ENCODE measurements at places on chromosomes 3 and 15. TPM values are rescaled to one million over a fixed set of nuclear protein-coding genes. Genes with fewer than 3 reads are reported as not detected.
A peak's percentile ranks its signal among the peaks of the same experiment; 100 is the strongest.

DNA sequence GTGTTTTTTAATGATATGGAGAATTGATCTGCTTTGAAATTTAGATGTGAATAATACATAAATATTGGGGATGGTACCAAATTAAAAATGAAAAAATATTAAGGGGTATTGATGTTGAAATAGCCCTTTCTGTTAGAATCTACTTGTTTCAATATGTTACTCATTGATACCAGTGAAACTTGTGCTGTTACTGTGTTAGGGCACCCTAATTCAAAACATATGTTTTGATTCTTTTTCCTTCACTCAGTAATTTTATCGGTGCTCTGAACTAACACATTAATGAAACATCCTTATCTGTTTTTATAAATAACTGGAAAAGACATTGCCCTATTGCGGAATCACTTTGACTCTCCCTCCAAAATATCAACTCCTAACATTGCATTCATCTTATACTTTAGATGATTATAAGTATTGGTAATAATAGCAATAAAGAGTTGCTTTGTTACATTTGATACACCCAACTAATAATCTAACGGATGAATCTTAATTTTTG is 52.0 kb upstream of the CCNB2 start:
- peaks cover 12% of the 10 kb centered on the region for H3K36me3 ChIP-seq
- no peak overlapping the region for H3K4me3 ChIP-seq
- DNase-seq = no peak
- no peak overlapping the region for H3K27ac ChIP-seq

DNA sequence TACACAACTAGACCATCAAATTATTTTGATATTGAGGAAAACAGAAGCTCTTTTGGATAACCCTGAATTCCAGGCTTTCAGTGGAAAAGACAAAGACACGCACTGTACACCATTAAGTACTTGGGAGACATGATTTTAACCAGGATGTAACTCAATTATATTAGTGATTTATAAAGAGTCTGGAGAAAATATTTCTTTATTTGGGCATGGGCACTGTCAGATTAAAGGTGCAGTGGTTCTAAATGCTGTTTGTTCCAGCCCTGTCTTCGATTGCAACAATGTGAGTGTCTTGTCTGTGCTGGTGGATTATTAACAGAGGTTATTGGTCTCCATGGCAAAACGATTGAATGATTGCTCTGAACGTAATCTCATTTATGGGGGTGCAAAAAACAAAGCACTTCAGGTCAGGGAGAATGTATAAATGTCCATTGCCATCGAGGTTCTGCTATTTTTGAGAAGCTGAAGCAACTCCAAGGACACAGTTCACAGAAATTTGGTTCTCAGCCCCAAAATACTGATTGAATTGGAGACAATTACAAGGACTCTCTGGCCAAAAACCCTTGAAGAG is at the start of gene TM4SF4:
Gene TM4SF4 (plus strand): TSS at position 448 of the 568 bp plus-strand sequence. CDS start 181 bp downstream, outside the sequence.
- peak within 1 kb of the TSS; percentile 71 for H3K27ac ChIP-seq
- H3K4me3 ChIP-seq = no peak within 1 kb of the TSS
- H3K4me1 ChIP-seq = peaks cover 25% of the 10 kb centered on the region
- H3K36me3 ChIP-seq = no peaks in the 10 kb centered on the region
- DNase-seq = no peak
- no peaks in the 10 kb centered on the region for H3K27me3 ChIP-seq

DNA sequence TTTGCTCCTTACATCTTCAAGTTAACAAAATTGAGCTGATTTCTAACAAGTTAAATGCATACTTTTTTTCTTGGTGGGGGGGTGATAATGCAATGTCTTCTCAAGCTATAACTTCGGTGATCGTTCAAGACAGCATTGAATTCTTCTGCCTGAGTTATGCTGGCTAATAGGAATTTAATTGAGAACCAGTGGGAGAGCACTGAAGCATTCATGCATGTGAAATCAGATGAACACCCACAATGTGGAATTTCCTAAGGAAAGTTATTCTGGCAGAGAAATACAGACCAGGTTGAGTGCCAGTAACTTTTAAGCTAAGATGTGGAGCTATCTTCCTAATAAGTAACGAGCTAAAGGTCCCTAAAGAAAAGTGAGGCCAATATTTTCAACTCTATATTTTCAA is 3.0 kb downstream of the SPATA16 start:
- DNase-seq = peak; percentile 74
- H3K27me3 ChIP-seq = no peaks in the 10 kb centered on the region

GRCh38 chr15:96403932-96404331 is 73.4 kb downstream of the NR2F2 start:
- peaks cover 3% of the 10 kb centered on the region for H3K4me1 ChIP-seq
- H3K36me3 ChIP-seq = no peaks in the 10 kb centered on the region
- peaks cover 30% of the 10 kb centered on the region for H3K27me3 ChIP-seq
- no peak overlapping the region for H3K27ac ChIP-seq

GRCh38 chr3:108407886-108408285 is 102.5 kb downstream of the MYH15 start:
- H3K4me3 ChIP-seq = no peak overlapping the region
- no peak overlapping the region for H3K27ac ChIP-seq
- H3K27me3 ChIP-seq = no peaks in the 10 kb centered on the region
- H3K4me1 ChIP-seq = peaks cover 8% of the 10 kb centered on the region

BMF gene
- total RNA-seq = 31.0 TPM

GRCh38 chr3:26193558-26193957 is 403.7 kb downstream of the OXSM start:
- no peak overlapping the region for H3K4me3 ChIP-seq
- H3K27ac ChIP-seq = no peak overlapping the region
- no peak for DNase-seq
- H3K36me3 ChIP-seq = no peaks in the 10 kb centered on the region
- H3K4me1 ChIP-seq = no peaks in the 10 kb centered on the region

IL12A gene
- total RNA-seq = 3.0 TPM

DNA sequence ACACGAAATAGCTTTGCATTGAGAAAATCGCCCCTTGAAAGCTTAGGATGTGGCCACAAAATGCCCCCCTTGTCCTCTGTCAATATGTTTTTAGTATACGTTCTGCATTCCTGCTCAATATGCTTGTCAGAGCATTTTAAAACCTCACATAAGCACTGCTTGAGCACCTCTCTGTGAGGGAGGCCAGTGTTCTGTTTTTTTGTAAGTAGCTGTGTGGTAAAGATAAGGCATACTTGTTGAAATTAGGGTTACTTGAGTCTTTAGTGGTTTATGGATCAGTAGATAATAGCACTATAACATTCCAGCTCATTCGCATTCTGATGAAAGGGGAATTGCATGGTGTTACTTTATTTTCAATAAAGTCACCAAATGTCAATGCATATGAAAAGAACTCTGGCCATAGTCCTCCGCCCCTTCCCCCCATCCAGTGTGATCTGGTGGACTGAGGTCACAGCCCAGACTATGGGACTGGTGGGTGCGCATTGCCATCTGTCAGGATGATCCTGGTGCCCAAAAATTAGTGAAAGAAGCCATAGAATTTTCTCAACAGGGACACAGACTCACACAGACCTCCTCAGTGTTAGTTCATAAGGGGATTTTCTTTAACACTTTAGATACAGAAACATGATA is 33.1 kb downstream of the IL1RAP start:
- H3K4me1 ChIP-seq = no peaks in the 10 kb centered on the region
- H3K27me3 ChIP-seq = no peaks in the 10 kb centered on the region
- DNase-seq = no peak
- no peaks in the 10 kb centered on the region for H3K36me3 ChIP-seq
- H3K4me3 ChIP-seq = no peak overlapping the region
- no peak overlapping the region for H3K27ac ChIP-seq

PLA2G4E gene
- total RNA-seq = not detected

HCN4 gene
- 2.2 TPM for total RNA-seq

HCLS1 gene
- 1.0 TPM for total RNA-seq

DNA sequence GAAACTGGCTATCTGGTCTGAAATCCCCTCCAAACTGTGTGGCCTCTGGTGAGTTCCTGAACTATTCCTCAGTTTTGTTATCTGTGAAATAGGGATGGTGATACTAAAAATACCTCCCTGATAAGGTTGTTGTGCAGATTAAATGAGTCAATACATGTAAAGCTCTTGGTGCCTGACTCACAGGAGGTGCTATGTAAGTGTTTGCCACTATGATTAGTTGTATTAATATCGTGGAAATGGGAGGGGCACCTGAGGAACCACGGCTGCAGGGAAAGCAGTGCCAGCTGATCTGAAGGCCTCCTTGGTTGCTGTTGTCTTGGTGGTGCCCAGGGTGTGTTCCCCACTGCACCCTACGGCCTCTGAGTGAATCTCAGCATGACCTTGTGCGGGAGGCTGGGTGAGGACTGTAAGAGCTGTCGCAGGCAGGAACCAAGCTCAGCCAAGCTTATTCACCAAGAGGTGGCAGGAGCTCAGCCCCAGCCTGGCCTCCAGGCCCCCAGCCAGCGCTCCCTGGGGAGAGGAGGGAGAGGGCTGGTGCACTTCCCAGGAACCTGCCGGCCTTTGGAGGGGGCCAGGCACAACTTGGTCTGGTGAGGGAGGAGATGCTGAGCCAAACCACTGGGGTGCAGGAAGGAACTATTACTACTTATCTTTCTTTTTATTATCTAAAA is 44.8 kb upstream of the CCDC174 start:
- H3K4me3 ChIP-seq = no peak overlapping the region
- no peaks in the 10 kb centered on the region for H3K36me3 ChIP-seq
- no peak overlapping the region for H3K27ac ChIP-seq
- peaks cover 35% of the 10 kb centered on the region for H3K27me3 ChIP-seq
- peaks cover 4% of the 10 kb centered on the region for H3K4me1 ChIP-seq

LRRC31 gene
- total RNA-seq = not detected

DNA sequence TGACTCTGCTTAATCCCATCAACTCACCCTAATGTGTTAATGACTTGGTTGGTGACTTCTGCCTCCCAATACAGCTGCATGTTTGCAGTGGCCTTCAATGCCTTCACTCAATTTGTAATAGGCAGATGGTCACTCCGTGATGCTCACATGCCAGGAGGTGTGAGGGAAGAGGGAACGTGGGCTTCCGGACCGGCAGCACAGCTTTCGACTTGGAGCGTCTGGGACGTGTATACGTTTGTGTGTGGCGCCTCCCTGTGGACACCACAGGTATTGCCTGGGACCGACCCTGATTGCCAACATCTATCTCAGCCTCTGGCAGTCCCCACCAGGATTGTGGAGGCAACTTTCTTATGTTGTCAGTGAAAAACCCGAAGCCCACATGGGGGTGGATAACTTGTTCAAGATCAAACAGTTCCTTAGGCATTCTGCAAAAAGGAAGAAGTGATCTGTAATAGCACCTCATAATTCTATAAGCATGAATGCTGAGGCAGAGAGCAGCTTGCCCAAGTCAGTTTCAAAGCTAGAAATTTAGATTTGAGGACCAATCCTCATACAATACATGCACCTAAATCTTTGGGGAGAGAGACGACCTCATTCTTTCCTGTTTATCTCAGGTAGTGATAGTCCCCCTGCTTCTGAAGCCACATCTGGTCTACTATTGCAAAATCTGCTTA is 16.9 kb downstream of the MRPL46 start:
- no peak overlapping the region for H3K4me3 ChIP-seq
- H3K36me3 ChIP-seq = no peaks in the 10 kb centered on the region
- H3K4me1 ChIP-seq = peaks cover 9% of the 10 kb centered on the region
- no peak overlapping the region for H3K27ac ChIP-seq
- H3K27me3 ChIP-seq = no peaks in the 10 kb centered on the region

GP5 gene
- total RNA-seq = not detected

DNA sequence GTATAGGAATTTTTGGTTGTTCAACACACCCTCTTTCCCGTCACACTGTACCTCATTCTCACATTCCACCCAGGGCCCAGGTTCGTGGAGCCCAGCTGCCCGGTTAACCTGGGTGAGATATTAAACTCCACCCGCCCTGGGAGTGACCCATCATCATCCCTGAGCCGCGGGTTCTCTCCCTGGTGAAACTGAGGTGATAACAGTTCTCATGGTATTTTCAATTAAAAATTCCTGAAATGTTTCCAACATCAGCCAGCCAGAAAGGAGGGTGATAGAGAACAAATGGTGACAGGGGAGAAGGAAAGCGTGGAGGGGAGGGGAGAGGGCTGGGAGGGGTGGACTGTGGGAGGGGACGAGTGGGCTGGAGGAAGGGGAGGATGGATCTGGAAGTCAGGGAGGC is 148.8 kb downstream of the ALDH1A2 start:
- H3K4me3 ChIP-seq = no peak overlapping the region
- no peaks in the 10 kb centered on the region for H3K4me1 ChIP-seq
- DNase-seq = no peak
- no peaks in the 10 kb centered on the region for H3K27me3 ChIP-seq
- H3K36me3 ChIP-seq = no peaks in the 10 kb centered on the region
- no peak overlapping the region for H3K27ac ChIP-seq

GRCh38 chr3:136021803-136022202 is 56.3 kb downstream of the PPP2R3A start:
- H3K36me3 ChIP-seq = no peaks in the 10 kb centered on the region
- H3K27ac ChIP-seq = no peak overlapping the region
- peak; percentile 29 for DNase-seq
- peaks cover 3% of the 10 kb centered on the region for H3K4me1 ChIP-seq
- H3K27me3 ChIP-seq = no peaks in the 10 kb centered on the region

DNA sequence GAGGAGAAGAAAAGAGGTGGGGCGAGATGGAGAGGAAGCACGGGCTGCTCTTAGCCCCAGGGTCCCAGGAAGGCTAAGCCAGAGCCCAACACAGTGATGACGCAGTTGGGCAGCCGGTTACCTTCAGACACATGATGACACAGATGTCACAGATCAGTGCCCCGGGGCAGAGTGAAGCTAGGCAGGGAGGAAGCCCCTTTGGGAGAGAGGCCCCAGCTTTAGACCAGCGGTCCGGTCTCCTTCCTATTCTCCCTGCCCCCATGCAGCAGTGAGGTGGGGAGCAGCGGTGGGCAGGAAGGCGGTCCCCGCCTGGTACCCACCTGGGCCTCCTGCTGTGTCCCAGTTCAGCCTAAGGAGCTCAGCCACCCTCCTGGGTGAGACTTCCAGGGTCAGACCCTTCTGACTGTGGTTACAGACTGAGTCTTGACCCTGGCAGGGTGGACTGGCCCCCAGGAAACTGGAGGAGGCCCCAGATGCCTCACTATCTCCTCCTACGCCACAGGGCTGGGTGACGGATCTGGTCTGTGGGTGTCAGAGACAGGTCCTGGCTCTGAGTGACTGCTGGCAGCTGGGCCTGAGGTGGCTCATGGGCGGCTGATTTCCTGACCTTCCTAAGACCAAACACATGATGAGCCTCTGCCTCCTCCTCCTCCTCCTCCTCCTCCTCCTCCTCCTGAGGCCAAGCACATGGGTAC is 38.8 kb upstream of the LINGO1 start:
- no peak overlapping the region for H3K27ac ChIP-seq
- no peaks in the 10 kb centered on the region for H3K36me3 ChIP-seq
- DNase-seq = no peak
- H3K4me1 ChIP-seq = no peaks in the 10 kb centered on the region

DNA sequence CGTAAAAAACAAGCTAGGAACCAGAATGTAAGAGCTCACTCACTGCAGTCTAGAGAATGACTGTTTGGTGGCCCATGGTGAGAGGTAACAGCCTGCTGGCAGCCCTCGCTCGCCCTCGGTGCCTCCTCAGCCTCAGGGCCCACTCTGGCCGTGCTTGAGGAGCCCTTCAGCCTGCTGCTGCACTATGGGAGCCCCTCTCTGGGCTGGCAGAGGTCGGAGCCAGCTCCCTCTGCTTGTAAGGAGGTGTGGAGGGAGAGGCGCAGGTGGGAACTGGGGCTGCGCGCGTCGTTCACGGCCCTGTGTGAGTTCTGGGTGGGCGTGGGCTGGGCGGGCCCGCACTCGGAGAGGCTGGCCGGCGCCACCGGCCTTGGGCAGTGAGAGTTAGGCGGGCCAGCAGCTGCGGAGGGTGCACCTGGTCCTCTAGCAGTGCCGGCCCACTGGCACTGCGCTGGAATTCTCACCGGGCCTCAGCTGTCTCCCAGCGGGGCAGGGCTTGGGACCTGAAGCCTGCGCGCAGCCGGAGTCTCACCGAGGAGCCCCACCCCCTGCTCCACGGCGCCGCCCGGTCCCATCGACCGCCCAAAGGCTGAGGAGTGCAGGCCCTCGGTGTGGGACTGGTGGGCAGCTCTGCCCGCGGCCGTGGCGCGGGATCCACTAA is 420.6 kb downstream of the RBMS3 start:
- no peaks in the 10 kb centered on the region for H3K36me3 ChIP-seq
- no peak for DNase-seq
- H3K4me3 ChIP-seq = no peak overlapping the region
- H3K27me3 ChIP-seq = no peaks in the 10 kb centered on the region
